ENCODE measurements at places on chromosomes 16 and 17.

DNA sequence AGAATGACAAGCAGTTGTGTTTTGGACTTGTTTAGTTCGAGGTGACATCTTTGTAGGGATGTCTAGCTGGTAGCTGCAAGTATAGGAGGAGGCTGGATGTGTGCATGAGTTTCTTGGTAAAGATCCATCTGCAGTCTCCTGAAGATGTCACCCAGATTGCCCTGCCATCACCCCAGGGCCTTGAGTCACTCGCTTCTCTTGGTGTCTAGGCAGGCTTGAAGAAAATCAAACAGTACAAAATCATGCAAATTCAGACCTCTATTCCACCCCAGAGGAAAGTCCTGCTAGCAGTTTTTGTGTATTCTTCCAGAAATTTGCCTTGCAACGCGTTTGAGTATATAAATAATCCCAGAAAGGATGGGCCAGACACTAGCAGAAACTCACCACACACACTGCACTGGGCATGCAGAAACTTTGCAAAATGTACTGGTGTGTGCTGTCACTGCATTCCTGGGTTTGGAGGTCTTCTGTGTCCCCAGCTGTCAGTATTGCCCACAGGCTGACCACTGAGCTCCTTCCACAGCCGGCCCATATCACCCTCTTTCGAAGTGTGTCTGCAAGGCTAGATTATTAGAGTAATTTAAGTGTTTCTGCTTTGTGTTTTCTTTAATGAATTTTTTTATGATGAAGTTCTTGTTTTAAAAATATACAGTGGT lies 51.5 kb downstream of the TENT4B start:
- DNase-seq = no peak

- DNase-seq = no peak
These were observed 15.9 kb downstream of the SOX9 start for GRCh38 chr17:72136692-72137091.

GRCh38 chr17:7043182-7043496 lies 753 bp downstream of the SLC16A11 start:
- DNase-seq = no peak

DNA sequence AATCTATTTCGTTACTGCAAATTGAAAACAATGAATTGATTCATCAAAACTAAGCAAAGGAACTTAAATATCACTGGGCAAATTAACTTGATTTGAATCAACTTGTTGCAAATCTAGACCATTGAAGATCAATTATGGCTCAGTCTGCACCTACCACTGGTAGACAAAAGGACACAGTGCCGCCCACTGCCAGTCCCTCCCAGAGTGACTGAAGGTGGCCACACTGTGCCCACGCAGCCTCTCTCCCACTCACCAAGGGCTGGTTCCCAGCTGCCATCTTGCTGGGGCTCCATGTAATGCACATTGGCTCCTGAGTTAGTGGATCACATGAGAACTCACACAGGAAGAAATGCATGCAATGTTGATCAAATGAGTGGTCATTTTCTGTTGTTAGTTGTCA lies 78.1 kb downstream of the PLXDC1 start:
- DNase-seq = no peak

DNA sequence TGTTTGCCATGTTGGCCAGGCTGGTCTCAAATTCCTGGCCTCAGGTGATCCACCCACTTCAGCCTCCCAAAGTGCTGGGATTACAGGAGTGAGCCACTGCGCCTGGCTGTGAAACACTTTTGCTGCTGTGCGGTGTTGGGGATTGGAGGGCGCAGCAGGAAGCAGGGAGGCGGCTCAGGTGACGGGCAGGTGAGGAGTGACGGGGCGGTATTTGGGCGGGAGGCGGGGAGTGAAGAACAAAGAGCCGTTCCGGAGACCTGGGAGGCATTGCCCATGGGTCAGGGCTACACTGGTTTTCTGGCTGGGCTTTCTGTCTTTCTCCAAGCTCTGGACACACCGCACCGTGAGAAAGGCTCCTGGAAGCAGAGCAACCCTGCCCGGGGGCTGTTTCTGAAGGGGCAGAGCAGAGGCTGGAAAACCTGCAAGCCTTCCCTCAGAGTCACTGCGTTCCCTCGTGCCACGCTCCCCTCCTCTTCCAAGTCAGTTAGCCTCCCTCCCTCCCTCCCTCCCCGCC lies 22.1 kb downstream of the CRISPLD2 start:
- no peak for DNase-seq

DNA sequence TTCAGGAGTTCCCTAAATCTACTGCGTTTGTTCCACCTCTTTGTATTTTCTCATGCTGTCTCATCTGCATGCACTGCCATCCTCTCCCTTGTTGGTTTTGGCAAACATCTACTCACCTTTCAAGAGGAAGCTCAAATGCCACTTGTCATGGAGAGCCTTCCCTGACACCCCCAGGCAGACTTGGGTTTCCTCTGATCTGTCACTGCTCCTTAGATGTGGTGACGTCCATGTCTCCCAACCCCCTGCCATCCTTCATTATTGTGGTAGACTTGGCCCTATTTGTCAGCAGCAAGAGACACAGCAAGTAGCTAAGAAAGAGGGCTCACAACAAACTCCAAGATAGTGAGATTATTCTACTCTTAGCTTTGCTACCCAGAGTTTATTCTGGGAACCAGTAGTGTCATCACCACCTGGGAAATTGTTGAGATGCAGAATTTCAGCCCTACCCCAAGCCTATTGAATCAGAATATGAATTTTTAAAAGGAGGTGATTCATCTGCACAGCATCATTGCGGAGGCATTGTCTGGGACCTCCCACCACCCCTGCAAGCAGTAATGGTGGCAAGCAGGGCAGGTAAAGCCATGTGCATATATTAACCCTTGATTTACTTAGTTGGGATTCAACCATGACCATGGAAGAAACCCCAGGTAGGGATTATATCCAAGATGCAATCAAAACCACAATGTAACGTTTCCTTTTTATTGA lies 248.9 kb downstream of the SHISA9 start:
- no peak for DNase-seq

DNA sequence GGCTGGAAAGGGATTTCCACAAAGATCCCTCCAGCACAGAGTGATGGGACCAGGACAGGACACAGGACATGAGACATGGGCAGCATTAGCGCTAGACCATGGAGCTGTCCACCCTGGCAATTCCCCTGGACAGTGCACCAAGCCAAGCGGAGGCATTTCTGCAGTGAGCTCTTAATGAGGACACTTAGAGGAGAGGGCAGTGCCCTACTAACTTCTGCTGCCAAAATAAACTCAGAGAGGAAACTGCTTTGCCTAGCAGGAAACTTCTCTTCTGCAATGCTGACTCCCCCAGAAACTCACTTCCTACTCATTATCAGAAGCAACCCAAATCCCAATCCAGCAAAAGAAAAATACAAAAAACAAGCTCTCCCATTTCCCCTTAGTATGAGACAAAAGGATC lies 119.2 kb downstream of the HS3ST2 start:
- no peak for DNase-seq

DNA sequence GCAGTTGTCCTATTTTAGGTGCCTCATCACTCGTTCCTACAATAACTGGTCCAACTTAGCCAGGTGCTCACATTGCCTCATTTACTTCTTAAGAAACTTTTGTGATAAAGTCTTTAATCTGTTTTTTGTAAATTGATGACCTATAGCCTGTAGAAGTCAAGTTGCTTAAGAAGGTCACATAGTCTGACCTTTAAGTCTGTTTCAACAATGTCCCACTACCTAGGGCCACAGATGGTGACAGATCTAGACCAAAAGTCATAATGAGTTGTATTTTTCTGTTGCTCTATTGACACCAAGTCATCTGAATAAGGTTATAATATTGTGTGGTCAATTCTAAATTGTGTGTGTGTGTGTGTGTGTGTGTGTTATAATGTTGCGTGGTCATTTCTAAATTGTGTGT lies 45.1 kb downstream of the ABCA9 start:
- no peak for DNase-seq

DNA sequence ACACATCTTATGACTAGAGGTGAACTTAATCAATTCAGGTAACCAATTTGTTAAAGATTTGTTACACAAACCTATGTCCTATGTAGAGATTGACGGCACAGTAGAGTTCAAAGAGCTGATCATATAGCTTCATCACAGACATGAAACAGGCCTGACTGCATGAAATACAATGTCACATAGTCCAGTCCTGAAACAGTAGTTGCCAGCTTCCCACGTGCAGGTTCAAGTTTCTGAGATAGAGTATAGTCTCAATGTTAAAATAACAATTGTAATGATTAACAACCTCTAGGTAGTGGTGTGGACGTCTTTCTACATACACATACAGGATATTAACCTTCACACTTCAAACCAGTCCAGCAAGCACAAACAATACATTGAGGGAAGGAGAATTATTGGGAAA lies 640.7 kb upstream of the SOX9 start:
- no peak for DNase-seq

GRCh38 chr17:33090806-33091205 lies 99.2 kb downstream of the SPACA3 start:
- no peak for DNase-seq

GRCh38 chr17:37827905-37828650 lies 83.2 kb upstream of the HNF1B start:
- DNase-seq = no peak
